Neuronal stem cell (in vitro differentiated cells): ENCODE measurements at places on chromosomes 16 and 17.

DNA sequence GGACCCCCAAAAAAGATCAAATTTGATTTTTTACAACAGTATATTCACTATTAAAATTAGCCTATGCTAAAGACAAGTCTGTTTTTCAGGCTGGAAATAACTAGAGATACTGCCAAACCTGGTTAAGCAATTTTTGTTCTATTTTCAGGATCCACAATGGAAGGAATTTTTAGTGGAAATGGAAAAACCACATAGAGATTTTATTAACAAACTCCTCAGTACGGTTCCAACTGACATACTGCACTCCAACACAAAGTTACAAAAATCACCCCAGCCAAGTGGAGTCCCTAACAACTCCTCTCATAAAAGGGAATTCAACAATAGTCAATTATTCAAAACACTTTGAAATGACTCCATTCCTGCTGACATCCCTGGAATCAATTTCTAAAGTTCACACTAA lies 101.6 kb upstream of the TOB1 start:
- peaks cover 94% of the 10 kb centered on the region for H3K36me3 ChIP-seq
- H3K27me3 ChIP-seq: no peaks in the 10 kb centered on the region
- DNase-seq: no peak
- H3K4me1 ChIP-seq: no peaks in the 10 kb centered on the region
- H3K27ac ChIP-seq: no peak overlapping the region

DNA sequence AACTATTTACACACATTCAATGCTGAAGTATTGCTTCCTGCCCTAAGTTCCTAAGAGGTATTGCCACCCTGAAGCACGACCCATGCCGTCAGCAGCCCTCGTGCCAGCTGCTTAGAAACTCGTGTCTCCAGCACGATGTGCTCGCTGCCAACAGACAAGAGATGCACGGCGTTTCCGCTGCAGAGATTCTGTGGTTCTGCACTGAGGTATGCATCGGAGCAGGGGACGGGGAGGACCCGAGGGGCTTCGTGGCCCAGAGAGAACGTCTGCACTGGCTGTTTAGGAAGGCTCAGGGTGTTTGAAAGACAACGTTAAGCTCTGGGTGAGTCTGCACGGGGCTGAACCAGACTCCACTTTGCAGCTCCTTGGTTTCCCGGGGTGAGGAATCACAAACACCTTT lies 82.7 kb upstream of the CREBBP start:
- H3K4me3 ChIP-seq: no peak overlapping the region
- H3K36me3 ChIP-seq: peaks cover 11% of the 10 kb centered on the region
- DNase-seq: no peak
- H3K27ac ChIP-seq: no peak overlapping the region
- H3K27me3 ChIP-seq: no peaks in the 10 kb centered on the region
- H3K4me1 ChIP-seq: peaks cover 4% of the 10 kb centered on the region

DNA sequence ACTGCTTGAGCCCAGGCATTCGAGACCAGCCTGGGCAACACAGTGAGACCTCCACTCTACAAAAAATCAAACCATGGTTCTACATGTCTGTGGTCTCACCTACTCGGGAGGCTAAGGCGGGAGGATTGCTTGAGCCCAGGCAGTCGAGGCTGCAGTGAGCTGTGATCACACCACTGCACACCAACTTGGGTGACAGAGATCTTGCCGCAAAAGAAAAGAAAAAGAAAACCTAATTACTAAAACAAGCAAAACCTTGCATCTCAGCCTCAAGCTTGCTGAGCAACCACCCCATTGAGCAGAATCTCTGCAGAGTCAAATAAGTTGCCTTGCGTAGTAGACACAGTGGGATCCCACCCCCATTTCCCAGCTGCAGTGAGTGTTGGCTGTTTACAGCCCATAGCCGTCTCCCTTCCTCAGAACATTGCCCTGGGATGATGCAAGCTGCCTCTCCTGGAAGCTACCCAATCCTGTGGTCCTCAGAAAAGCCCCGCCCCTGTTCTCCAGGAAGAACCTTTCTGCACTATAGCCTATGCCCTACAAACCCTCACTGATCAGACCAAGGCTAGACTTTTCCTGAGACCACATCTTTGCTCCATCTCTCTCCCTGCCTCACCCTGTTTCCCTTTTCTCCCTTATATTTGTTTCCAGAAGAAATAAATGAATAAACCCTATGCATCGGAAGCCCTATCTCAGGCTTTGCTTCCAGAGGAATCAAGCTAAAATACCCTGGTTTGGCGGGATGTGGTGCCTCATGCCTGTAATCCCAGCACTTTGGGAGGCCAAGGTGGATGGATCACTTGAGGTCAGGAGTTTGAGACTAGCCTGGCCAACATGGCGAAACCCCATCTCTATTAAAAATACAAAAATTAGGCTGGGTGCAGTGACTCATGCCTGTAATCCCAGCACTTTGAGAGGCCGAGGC lies 16.7 kb upstream of the ERN2 start:
- H3K27ac ChIP-seq: no peak overlapping the region
- no peaks in the 10 kb centered on the region for H3K4me1 ChIP-seq
- no peaks in the 10 kb centered on the region for H3K27me3 ChIP-seq
- DNase-seq: no peak
- no peak overlapping the region for H3K4me3 ChIP-seq

DNA sequence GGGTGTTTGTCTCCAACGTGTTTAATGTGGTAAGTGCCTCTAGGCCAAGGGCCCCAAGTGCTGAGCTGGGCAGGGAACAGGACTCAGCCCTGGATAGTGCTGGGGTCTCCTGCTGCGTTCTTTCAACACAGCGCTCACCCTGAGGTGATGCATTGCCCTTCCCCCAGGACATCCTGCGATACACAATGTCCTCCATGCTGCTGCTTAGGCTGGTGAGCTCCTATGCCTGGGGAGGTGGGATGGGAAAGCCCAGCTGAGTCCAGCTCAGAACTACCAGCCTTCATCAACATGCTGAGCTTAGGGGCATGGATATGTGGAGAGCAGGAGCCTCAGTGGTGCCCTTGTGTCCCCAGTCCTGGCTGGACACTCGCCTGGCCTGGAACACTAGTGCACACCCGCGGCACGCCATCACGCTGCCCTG lies 563 bp downstream of the ZACN start:
- DNase-seq: no peak
- peaks cover 55% of the 10 kb centered on the region for H3K27me3 ChIP-seq
- H3K4me3 ChIP-seq: no peak overlapping the region
- peaks cover 13% of the 10 kb centered on the region for H3K36me3 ChIP-seq
- peaks cover 17% of the 10 kb centered on the region for H3K4me1 ChIP-seq

DNA sequence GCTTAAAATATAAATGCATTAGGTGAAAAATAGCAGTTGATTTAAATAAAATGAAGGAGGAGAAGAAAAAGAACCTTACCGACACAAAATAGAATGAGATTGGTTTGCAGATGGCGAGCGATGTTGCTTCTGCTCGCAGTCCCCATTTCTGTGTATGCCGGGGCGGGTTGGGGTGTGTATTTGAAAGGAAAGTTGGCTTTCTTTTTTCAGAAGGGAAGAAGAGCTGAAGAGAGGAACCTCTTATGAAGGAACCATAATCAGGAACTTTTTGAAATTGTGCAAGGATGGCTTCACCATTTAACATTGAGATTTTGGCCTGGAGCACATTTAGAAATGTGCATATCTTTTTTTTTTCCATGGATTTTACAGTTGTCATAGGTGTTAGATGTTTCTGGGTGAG lies at the start of gene IGSF6:
IGSF6 (minus strand) TSS at position 156 of the 400 bp plus-strand sequence; CDS start at position 146, 10 bp downstream.
- H3K4me3 ChIP-seq: no peak within 1 kb of the TSS
- no peak within 1 kb of the TSS for H3K27ac ChIP-seq
- H3K27me3 ChIP-seq: no peaks in the 10 kb centered on the region
- H3K4me1 ChIP-seq: no peaks in the 10 kb centered on the region
- no peak for DNase-seq
- peaks cover 48% of the 10 kb centered on the region for H3K36me3 ChIP-seq
